H54 (cell line): ENCODE measurements at places on chromosomes 3 and 15.

DNA sequence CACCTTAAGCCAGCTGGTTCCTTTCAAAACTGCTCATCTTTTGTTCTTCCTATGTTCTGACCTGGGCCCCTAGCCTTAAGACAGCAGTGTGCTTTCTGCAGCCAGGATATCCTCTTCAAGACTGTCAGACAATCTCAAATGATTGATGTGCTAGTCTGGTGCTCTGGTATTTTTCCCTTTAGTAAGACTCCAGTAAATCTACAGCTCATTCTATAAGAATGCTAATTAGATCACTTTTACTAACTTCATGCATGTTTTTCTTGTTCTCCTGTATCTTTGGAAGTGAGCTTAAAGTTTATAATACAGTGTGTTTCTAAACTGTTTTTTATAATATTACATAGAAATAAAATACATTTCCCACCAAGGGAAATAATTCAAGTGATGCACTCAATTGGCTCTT lies 220.9 kb upstream of the NANOGP8 start:
- no peak for DNase-seq

DNA sequence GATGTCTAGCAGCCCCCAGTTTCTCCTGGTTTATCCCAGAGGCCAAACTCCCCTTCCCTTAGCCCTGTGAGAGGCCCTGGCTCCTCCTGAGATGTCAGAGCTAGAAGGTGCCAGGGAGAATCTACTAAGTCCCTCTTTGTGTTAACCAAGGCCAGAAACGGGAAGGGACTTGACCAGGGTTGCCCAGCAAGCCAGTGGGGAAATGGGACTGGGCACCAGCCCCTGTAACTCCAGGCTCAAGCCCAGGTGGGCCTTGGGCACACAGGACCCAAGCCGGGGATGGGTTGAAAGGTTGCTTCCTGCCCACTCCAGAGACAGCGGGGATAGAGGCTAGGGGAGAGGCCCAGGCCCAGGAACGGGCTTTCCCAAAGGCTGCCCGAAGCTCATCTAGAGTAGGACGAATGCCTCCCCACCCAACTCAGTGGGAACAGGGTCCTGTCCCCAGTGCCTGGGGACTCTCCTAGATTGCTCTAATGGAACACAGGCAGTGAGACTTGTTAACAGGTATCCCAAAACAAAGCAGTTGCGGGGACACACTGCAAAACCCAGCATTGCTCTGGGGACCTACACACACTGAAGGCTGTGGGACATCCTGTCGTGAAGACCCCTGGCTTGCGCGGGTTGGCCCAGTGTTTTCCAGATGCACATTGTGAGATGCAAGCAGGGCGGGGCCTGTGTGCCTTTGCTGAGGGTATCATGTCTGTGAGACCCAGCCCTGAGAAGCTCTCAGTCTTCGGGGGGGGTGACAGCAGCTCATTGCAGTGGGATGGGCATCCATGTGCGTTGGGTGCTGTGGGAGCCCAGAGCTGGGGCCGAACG lies 12.9 kb upstream of the TXNRD3 start:
- DNase-seq: no peak

DNA sequence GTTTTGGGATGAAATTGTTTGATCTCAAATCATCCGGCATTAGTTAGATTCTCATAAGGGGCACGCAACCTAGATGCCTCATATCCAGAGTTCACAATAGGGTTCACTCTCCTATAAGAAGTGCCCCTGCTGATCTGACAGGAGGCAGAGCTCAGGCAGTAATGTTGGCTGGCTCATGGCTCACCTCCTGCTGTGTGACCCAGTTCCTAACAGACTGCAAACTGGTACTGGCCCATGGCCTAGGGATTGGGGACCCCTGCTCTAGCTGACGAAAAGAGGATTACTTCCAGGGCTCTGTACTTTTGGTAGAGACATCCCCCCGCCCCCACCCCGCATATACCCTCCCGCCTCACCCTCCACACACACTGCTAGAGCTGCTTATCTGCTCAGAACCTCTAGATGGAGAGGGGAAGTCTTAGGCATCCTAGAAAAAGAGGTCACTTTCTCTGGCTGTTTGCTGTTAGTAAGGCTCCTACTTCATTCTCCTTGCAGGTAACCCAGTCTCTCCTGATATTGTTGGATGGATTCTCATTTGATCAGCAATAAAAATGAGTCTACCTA lies 923.1 kb downstream of the CADM2 start:
- no peak for DNase-seq

DNA sequence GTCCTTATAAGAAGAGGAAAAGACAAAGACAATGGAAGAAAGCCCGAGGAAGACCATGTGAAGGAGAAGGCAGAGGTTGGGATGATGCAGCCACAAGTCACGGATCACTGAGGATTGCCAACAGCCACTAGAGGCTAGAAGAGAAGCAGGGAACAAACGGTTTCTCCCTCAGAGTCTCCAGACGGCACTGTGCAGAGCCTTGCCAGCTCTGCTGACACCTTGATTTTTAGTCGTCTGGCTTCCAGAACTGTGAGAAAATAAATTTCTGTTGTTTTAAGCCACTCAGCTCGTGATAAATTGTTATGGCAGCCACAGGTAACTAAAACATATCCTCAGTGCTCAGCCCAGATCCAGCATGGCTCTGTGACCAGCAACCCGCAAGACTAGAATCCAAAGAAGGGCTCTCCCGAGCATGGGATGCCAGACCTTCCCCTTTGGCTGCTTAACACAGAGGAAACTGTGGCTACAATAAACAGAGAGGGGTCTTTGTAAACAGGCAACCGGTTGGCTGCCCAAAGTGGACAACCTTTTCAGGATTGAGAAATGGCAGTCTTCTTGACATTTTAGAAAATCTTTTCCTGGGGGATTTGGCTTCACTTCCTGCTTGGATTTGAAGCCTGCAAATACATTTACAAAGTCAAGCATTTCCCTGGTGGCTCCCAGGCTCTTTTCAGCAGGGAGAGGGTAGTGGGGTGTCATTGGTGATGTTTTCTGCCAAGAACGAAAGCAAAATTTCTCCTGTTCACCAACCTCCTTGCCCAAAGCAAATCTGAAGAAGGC lies 88.7 kb upstream of the ADPGK start:
- DNase-seq: no peak

GRCh38 chr3:13612829-13613228 lies 63.9 kb downstream of the FBLN2 start:
- DNase-seq: no peak

DNA sequence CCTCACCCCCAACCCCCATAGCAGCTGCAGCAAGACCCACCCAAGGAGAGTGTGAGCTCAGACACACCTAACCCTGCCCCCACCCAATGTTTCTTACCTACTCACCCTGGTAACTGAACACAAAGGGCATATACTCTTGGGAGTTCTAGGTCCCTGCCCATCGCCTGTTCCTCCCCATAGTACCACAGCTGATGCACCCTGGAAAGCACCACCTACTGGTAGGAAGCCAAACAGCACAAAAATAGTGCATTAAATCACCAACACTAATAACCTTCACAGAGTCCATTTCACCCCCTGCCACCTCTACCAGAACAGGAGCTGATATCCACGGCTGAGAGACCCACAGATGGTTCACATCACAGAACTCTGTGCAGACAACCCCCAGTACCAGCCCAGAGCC lies 245.2 kb downstream of the EFHB start:
- no peak for DNase-seq

- peak; percentile 4 for DNase-seq
Observed at GRCh38 chr15:94119923-94120775, 111.2 kb upstream of the MCTP2 start.

DNA sequence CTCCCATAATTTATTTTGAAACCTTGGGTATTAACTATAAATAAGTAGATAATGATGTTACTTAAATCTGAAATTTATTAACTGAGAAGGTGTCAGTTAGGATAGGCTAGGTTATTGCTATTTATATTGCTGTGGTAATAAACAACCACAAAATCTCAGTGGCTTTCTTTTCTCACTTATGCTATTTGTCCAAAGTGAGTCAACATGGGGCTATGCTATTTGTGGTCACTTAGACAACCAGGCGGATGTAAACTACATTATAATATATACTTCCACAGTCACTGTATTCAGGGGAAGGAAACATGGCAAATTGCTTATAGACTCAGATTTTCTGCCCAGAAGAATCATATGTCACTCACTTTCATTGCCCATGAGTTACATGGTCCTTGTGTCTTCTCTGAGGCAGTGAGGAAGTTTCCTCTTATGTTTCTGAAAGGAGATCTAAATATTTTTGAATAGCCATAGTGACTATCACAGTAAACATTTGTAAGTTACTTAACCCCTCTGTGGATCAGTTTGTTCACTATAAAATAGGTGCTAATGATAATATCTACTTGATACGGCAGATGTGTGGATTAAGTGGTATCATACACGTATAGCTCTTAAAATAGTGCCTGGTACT lies 19.8 kb downstream of the HMG20A start:
- DNase-seq: no peak

GRCh38 chr15:52232327-52232726 lies 41.1 kb upstream of the GNB5 start:
- DNase-seq: no peak

GRCh38 chr3:186281176-186281575 lies 80.9 kb downstream of the DGKG start:
- peak; percentile 44 for DNase-seq

GRCh38 chr3:149489060-149489690 lies 14.7 kb downstream of the TM4SF4 start:
- DNase-seq: no peak

DNA sequence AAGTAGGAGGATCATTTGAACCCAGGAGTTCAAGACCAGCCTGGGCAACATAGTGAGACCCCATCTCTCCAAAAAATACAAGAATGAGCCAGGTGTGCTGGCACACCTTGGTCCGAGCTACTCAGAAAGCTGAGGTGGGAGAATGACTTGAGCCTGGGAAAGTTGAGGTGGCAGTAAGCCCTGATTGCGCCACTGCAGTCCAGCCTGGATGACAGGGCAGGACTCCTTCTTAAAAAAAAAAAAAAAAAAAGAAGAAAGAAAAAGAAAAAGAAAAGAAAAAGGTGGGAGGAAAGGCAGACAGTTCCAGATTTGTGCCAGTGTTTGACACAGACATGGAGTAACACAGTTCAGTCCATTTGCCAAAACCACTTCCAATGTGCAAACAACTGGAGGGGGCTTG lies 75.7 kb downstream of the ATP10A start:
- DNase-seq: no peak

- no peak for DNase-seq
Observed at GRCh38 chr15:67148196-67148701, 82.8 kb downstream of the SMAD3 start.

DNA sequence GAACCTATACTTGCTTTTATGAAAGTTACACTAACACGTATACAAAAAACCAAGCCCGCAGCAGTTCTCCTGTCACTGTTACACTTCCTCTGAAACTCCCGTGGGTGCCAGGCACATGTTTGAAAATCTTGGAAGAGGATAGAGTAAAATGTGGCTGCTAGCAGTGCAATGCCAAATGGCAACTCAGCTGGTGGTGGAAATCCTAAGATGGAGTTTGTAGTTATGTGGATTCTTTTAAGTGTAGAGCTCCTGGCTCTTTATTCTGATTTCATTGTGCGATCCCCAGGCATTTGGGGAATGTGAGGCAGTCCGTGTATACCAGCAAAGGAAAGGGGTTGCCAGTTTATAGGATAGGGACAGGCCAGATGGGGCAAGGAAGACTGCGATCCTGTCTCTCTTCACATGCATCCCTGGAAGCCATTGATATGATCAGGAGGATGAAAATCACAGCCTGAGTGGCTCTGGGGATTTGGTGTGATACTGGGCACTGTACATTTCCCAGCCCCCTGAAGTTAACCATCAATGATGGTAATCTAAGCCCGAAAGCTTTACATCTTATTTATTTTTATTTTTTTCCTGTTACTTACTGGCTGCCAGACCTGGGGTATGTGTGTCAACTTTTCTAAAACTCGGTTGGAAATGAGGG lies 1.1 kb downstream of the STAC start:
- no peak for DNase-seq

DNA sequence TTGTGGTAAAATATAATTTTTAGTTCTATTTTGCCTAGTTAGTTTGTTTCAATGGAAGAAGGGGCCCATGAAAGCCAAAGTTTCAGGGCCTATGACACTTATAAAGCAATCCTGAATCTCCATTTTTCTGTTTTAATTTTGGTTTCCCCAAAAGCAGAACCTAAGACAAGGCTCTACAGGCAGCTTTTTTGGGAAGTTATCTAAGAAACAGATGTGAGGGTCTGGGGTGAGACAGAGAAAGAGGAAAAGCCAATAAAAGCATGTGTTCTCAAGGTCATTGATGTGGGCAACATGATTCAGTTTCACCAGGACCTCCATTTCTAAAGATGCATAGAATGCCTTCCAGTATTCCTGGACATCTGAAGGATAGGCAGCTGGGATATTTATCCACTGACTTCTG lies 598.5 kb downstream of the PDCD6IP start:
- no peak for DNase-seq

- no peak for DNase-seq
Observed at GRCh38 chr3:61750766-61751165, 189.4 kb downstream of the PTPRG start.

GRCh38 chr3:45435961-45436360 lies 47.6 kb downstream of the LARS2 start:
- DNase-seq: no peak

GRCh38 chr15:69628256-69629093 lies 175.9 kb downstream of the RPLP1 start:
- DNase-seq: no peak

DNA sequence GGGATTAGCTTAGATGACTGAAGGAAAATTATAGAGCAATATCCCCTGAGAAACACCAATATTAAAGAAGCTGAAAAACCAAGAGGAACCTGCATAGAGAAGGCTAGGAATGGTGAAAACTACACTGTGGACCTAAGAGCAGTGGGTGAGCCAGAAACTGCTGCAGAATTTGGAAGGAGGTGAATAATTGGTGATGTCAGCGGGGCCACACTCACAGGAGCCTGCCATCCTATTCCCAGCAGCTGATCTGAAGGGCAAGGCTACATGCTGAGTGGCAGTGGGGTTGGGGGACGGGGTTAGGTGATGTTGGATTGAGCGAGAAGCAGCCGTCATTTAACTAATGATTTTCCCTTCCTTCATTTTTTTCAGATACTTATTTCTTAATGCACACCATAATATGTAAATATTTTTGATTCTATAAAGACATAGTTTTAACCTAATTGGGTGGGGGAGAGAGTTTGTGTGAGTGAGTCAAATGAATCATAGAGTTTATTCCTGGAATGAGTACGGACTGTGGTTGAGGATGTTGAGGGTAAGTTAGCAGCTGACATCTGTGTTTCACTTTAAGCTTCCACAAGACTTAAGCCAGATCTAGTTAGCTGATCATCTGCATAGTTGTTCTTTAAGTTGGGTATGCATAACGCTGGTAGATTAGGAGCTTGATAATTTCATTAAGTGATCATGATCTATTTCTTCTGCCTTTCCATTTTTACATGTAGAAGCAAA lies 222.8 kb downstream of the PTPRG start:
- DNase-seq: peak; percentile 33

GRCh38 chr15:64742921-64743320 lies 32.5 kb downstream of the RBPMS2 start:
- DNase-seq: no peak

- DNase-seq: peak; percentile 26
Observed at GRCh38 chr15:51751697-51752683, 593 bp downstream of the TMOD2 start.

- no peak for DNase-seq
Observed at GRCh38 chr3:120100711-120101110, 6.5 kb upstream of the GSK3B start.

- DNase-seq: peak; percentile 36
Observed at GRCh38 chr15:32909431-32909830, 191.6 kb downstream of the GREM1 start.

GRCh38 chr3:112709911-112710310 lies 69.0 kb upstream of the CCDC80 start:
- DNase-seq: no peak
